Activated T-helper 1 cell treated with anti-CD3 and anti-CD28 coated beads, Interleukin-12 subunit alpha, Interleukin-12 subunit beta, Interleukin-2, Interleukin-4 antibody, amounts not matched to agents 30 ng/mL and 10 ng/mL and 1 ng/mL, durations not matched to agents 14 hours and 24 hours and 36 hours (primary cell): ENCODE measurements at places on chromosomes 11 and 22. TPM values are rescaled to one million over a fixed set of nuclear protein-coding genes. Genes with fewer than 3 reads are reported as not detected.
A peak's percentile ranks its signal among the peaks of the same experiment; 100 is the strongest.

The KRTAP5-10 gene
- not detected in 2 replicates for total RNA-seq

GRCh38 chr11:47406896-47407745 is 1.3 kb upstream of the SLC39A13 start:
- H3K27ac ChIP-seq, result peak overlapping the region; percentile 92
- no peak for DNase-seq
- H3K4me3 ChIP-seq, result peak overlapping the region; percentile 94
- peaks cover 21% of the 10 kb centered on the region for H3K4me1 ChIP-seq

The PNPLA5 gene
- total RNA-seq, result not detected in 2 replicates

- no peak overlapping the region for H3K4me3 ChIP-seq
- H3K4me1 ChIP-seq, result peaks cover 65% of the 10 kb centered on the region
- H3K27me3 ChIP-seq, result peaks cover 3% of the 10 kb centered on the region
- H3K36me3 ChIP-seq, result peaks cover 42% of the 10 kb centered on the region
These were observed 10.2 kb upstream of the GRAMD1B start for GRCh38 chr11:123419731-123420452.

DNA sequence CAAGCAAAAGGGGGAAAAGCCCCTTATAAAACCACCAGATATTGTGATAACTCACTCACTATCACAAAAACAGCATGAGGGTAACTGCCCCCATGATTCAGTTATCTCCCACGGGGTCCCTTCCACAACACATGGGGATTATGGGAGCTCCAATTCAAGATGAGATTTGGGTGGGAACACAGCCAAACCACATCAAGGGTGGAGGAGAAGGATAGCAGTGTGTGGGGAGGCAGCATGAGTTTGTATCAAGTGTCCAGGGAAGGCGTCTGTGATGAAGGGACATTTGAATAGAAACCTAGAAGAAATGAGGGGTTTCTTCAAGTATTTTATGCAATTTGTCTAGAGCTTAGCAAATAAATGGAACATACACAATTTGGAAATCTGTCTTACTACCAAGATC is 98.2 kb downstream of the SLC1A2 start:
- no peak overlapping the region for H3K27ac ChIP-seq
- no peaks in the 10 kb centered on the region for H3K36me3 ChIP-seq
- no peak overlapping the region for H3K4me3 ChIP-seq
- H3K27me3 ChIP-seq, result peaks cover 11% of the 10 kb centered on the region

- peaks cover 4% of the 10 kb centered on the region for H3K27me3 ChIP-seq
- no peaks in the 10 kb centered on the region for H3K4me1 ChIP-seq
- no peaks in the 10 kb centered on the region for H3K36me3 ChIP-seq
- DNase-seq, result no peak
- no peak overlapping the region for H3K27ac ChIP-seq
- no peak overlapping the region for H3K4me3 ChIP-seq
These were observed 6.8 kb upstream of the OR8B3 start for GRCh38 chr11:124405581-124405980.

The RAB38 gene
- 2.0 and 2.8 TPM in 2 replicates for total RNA-seq

DNA sequence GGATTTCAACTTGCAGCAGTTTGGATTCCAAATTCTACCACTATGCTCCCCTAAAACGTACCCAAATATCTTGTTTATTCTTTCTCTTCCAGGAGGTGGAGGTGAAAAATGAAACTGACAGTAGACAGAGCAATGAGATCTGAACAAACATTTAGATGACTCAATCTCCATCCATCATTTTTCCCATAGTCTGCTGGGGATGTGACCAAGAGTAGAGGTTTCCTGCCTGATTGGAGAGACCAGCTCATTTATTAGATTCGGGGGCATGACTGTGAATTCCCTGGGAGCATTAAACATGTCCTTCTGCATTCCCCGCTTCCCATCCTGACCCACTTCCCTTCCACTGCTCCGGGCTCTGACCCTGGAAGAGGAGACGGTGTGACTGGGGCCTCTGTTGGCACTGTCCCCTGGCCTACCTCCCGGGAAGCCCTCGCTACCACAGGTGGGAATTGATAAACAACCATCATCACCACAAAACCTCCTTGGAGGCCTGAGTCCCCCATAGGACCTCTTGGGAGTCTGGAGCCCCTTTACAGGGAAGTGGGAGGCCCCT is 20.3 kb downstream of the DKK3 start:
- H3K36me3 ChIP-seq, result no peaks in the 10 kb centered on the region
- no peak overlapping the region for H3K4me3 ChIP-seq
- DNase-seq, result no peak

DNA sequence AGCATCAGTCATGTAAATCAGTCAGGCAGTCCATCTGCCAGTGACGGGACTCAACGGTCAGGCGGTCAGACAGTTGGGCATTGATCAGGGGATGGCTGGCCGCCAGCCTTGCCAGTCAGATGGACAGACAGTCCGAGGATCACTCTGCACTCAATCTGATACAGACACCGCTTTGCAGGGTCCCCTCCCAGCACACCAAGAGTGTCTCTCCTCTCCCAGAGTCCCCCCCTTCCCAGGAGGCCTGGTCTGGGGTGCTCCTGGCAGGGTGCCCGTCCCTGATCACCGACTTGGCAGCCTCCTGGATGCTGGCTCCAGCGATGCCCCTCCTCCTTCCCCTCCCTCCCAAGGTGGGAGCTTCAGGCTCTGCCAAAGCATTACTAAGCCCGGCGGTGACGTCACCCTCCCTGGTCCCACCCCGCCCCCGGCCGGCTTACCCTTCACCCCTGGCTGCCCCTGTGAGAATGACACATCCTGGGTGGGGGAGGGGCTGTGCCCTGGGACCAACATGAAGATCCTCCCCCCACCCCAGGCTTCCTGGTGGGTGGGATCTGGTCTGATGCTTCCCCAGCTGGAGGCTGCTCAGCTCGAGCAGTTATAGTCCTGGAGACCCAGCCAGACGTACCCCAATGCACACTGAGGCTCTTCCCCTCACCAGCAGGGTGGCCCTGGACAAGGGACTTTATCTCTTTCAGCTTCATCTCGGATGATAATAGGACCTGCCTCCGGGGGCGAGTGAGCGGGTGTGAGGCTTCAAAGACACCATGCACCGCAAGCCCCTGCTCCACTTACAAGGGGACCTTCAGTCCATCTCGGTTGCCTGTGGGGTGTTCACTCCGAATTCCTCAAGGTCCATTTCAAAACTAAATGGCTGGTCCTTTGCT is 69.2 kb downstream of the CD82 start:
- DNase-seq, result no peak
- no peak overlapping the region for H3K27ac ChIP-seq
- no peak overlapping the region for H3K4me3 ChIP-seq
- peaks cover 2% of the 10 kb centered on the region for H3K36me3 ChIP-seq
- H3K4me1 ChIP-seq, result no peaks in the 10 kb centered on the region

DNA sequence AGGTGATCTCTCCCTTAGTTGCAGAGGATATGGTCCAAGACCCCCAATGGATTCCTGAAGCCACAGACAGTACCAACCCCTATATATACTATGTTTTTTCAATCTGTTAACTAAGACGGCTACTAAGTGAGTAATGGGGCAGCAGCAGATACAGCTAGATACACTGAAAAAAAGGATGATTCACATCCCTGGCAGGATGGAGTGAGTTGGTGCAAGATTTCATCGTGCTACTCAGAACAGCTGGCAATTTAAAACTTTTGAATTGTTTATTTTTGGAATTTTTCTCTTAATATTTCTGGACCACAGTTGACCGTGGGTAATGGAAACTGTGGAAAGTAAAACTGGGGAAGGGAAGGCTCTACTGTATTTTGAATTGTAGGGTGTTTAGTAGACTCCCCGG is 17.0 kb upstream of the TMEM218 start:
- H3K4me3 ChIP-seq, result no peak overlapping the region
- H3K36me3 ChIP-seq, result no peaks in the 10 kb centered on the region
- no peaks in the 10 kb centered on the region for H3K4me1 ChIP-seq
- peaks cover 31% of the 10 kb centered on the region for H3K27me3 ChIP-seq
- no peak overlapping the region for H3K27ac ChIP-seq
- no peak for DNase-seq

- no peak overlapping the region for H3K27ac ChIP-seq
- H3K36me3 ChIP-seq, result no peaks in the 10 kb centered on the region
- H3K27me3 ChIP-seq, result no peaks in the 10 kb centered on the region
- no peak for DNase-seq
- no peaks in the 10 kb centered on the region for H3K4me1 ChIP-seq
These were observed 432.2 kb upstream of the NARS2 start for GRCh38 chr11:79006854-79007253.

GRCh38 chr11:115869780-115870431 is 365.7 kb upstream of the CADM1 start:
- no peak overlapping the region for H3K4me3 ChIP-seq
- H3K27ac ChIP-seq, result no peak overlapping the region
- no peaks in the 10 kb centered on the region for H3K36me3 ChIP-seq
- DNase-seq, result no peak
- peaks cover 7% of the 10 kb centered on the region for H3K27me3 ChIP-seq
- peaks cover 5% of the 10 kb centered on the region for H3K4me1 ChIP-seq

The ARHGAP32 gene
- 4.3 and 6.2 TPM in 2 replicates for total RNA-seq
